ENCODE measurements at places on chromosomes 5 and 9.

GRCh38 chr5:135178476-135179155 lies 144.6 kb upstream of the PITX1 start:
- no peak for DNase-seq

GRCh38 chr5:170046241-170046640 lies 59.5 kb upstream of the FOXI1 start:
- DNase-seq = no peak

- peak; percentile 69 for DNase-seq
Observed at GRCh38 chr9:76704593-76705204, 59.5 kb upstream of the PCA3 start.

DNA sequence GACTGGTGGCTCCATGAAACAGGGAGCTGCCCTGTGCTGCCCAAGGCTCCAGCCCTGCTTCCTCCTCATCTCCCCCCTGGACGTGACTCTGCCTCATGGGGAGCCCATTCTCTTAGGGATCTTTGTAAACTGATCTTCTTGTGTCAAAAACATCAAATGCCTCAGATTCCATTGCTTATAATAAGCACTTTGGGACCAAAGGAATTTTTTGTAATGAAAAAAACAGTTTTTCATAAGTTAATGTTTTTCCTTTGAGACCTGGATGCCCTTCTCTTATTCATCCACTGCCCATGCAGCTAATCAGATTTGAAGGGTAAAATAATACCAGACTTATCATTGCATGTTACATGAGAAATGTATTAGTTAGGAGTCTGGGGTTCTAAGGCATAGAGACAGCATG lies 41.7 kb downstream of the PALM2AKAP2 start:
- no peak for DNase-seq

- DNase-seq = no peak
Observed at GRCh38 chr9:5786370-5787127, 46.4 kb downstream of the ERMP1 start.

DNA sequence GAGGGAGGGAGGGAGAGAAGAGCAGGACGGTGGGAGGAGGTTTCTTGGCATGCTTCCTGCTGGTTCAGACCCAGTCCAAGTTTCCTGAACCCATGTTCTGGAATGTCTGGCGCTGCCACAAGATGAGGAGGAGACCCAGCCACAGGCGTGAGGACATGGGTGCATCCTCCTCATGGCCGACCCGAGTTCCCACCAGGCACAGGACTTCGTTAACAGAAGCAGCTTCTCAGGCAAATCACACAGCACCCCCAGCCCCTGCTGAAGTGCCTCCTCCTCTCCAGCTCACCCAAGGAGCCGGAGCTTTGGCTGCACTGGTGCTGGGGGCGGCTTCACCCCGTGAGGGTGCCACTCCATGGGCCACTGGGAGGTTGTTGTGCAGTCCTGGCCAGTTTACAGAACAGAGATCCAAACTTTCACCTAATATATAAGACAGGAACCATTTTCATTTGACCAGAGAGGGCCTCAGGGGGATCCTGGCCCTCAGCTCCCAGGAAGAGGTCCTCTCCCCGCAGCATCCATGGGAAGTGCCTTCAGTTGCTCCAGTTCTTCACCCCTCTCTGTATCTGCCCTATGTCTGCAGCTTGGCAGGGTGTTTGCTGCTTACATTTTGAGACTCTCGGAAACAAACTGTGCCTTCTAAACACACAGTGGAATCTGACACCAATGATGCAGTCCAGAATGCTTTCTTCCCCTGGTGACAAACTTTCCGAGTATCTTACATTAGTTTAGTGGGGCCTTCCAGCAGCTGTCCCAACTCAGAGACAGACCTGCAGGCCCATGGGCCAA lies 10.2 kb upstream of the NKD2 start:
- no peak for DNase-seq

All from NCI-H146 (cell line).